Astrocyte of the spinal cord (primary cell): ENCODE measurements at places on chromosomes 1 and 21.

DNA sequence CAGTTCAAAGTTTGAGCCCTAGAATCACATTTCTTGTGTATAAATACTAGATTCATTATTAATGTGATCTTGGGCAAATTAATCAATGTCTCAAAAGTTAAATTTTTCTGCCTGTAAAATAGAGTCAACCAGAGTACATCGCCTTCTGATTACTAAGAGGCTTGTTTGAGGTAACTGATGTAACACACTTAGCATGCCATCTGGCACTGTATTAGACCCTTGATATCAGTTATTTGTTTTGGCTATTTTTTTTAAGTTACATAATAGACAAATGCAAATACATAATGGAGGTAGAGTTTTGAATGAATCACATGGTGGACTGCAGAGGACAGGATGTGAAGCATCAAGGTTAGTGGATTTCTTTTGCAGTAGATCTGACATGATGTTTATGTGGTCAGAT lies 298.4 kb downstream of the ADGRL2 start:
- DNase-seq, result no peak

GRCh38 chr1:242522996-242523718 lies 1.3 kb downstream of the PLD5 start:
- DNase-seq, result no peak

DNA sequence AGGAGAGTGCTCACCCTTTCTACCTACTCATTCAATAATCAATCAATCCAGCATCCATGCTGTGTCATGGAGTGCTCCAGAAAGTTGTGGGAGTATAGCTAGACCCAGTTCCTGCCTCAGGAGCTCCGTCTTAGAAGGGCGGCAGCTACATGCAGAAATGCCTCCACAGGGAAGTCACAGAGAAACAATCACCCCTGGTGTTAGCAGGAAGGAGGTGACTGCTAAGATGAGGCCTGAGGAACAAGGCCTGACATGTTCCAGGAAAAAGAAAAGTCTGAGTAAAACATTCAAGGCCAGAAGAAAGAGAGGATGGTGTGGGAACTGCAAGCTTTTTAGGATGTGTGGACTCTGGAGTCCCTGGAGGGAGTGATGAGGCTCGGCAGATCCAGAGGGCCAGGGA lies 142.5 kb upstream of the MAGI3 start:
- DNase-seq, result no peak

DNA sequence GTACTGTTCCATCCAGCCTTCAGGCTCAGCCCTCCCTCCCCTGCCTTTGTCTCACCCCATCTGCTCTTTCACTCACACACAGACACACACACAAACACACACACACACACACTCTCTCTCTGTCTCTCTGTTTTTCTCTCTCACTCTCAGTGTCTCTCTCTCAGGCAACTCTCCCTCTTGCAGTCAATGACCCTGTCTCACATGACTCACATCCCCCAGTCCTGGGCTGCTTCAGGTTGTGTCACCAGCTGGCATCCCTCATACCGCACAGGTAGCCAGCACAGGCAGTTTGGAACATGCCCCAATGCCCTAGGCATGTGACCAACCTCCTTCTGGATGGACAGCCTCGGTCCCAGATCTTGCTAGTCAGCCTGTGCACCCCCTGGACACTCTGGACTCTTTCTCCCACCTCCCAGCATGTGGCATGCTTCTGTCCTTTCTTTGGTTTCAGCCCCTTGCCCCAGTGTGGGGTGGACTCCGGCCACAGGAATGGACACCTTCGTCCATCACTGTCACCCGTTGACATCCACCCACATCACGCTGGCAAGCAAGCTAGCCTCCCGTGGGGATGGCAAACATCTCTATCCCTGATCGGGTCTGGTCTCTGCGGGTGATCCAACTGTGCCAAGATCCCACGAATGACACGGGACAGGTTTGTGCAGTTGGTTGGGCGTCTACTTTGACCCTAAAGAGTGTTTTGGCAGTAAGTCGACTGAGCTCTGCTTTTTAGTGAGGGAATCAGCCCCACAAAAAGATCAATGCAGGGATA lies 23.4 kb upstream of the FCGR2A start:
- DNase-seq, result no peak

DNA sequence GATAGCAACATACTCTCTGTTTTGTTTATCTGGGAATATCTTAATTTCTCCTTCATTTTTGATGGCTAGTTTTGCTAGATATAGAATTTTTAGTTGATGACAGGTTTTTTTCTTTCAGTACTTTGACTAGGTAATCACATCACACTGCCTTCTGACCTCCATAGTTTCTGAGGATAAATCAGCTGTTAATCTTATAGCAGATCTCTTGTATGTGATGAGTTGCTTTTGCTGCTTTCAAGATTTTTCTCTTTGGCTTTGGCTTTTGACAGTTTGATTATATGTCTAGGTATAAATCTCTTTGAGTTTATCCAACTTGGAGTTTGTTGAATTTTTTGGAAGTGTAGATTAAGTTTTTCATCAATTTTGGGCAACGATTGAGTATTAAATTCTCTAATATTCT lies 142.6 kb downstream of the ZNF644 start:
- peak; percentile 8 for DNase-seq

GRCh38 chr21:39232861-39233291 lies 49.6 kb upstream of the PSMG1 start:
- DNase-seq, result peak; percentile 10

DNA sequence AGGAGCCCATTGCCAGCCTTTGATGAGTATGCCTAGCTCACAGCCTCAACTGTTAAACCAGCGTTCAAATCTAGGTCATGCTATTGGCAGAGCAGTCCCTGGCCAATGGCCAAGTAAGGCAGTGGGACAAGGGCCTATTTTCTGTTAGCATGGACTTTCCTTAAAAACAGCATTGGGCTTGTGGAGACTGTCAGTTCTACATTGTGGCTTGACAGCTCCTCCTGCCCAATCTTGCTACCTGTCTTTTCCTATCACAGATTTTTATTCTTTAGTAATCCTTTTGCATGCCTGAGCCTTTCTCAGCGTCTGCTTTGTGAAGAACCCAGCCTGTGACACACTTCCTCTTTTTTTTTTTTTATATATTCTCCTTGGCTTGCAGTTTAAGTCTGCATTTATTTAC lies 56.4 kb downstream of the DIP2A start:
- DNase-seq, result peak; percentile 29

GRCh38 chr1:54354899-54355298 lies 51.3 kb downstream of the SSBP3 start:
- no peak for DNase-seq

- DNase-seq, result no peak
Measured at GRCh38 chr1:98791498-98791897, 130.0 kb downstream of the SNX7 start.

GRCh38 chr1:226498640-226499008 lies 49.9 kb upstream of the STUM start:
- no peak for DNase-seq

- DNase-seq, result no peak
Measured at GRCh38 chr1:230487773-230488428, 61.8 kb upstream of the PGBD5 start.

DNA sequence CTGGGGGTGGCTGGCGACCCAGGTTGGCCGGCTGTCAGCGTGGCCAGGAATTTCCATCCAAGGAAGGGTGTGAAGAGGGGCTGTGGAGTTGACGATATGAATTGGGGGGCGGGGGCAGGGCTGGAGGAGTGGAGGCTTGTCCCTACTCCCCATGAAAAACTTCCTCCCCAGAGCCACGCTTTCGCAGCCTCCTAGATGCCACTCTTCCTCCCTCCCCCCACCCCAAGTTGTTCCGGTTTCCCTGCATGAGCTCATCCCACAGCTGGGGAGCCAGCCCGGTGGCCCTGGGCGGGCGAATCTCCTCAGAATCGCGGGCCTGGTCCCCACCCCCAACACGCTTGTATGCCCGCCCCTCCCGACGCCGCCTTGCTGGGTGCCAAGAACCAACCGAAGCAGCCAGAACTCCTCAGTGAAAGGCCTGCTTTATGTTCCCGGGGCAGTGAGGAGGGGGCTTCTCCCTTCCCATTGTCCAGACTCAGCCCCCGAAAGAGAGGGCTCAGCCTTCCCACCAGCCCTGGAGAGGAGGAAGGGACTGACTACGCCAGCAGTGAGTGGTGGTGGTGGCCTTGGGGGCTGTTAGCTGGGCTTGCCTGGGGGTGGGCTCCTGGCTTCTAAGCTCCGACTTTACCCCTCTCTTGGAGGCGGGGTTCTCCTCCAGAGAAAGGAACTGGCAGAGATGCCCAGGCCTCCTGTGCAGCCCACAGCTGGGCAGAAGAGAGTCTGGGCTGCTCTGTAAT lies 1.8 kb upstream of the CSMD2 start:
- DNase-seq, result peak; percentile 17

- no peak for DNase-seq
Measured at GRCh38 chr1:200974711-200975110, 48.8 kb downstream of the KIF21B start.

DNA sequence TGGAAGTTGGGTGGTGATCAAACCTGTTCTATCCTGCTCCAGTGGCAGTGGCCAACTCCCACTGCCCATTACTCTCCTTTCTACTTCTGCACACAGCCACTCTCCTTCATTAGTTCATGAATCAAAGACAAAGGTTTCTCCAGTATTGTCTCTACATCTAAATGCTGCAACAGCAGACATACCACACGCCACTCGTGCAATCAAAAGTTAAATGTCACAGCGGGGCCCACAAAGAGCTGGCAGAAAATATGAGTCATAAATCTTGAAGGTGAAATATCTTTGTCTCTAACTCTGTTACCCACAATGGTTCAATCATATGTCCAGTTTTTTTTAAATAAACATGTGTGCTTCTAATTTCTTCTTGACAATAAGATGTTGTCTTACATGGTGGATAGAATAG lies 13.3 kb downstream of the APCS start:
- no peak for DNase-seq

DNA sequence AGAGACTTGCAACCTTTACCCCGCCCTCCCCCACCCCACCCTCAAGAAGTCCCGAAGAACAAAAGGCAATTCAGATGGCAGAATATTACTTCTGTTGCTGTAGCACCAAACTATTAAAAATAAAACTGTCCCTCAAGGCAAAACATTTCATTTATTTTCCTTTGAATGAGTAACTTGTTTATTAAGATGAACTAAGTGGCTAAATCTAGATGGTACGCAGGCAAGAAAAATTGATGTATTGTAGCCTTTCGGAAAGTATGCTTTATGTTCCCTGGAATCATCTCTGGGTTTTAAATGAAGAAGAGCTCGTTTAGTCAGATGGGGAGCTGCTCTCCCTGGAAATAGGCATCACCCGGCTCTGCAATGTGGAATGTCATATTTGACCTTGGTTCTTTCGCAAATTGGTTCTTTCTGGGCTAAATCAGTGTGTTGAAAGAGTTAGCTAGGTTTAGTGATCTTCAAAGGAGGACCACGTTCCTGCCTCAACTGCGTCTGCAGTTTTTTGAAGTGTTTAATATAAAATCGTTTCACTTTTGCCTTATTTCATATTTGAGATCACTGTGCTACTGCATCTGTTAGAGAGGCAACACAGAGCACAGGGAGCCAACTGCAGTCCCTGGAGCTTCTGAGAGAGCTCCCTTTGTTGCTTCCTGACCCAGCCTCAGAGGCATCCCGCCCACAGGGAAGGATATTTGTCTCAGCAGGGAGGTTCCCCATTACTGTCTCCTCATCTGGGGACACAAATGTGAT lies 61.8 kb downstream of the KIF26B start:
- DNase-seq, result no peak

GRCh38 chr1:76949503-76949902 lies 82.2 kb downstream of the ST6GALNAC5 start:
- DNase-seq, result peak; percentile 8

DNA sequence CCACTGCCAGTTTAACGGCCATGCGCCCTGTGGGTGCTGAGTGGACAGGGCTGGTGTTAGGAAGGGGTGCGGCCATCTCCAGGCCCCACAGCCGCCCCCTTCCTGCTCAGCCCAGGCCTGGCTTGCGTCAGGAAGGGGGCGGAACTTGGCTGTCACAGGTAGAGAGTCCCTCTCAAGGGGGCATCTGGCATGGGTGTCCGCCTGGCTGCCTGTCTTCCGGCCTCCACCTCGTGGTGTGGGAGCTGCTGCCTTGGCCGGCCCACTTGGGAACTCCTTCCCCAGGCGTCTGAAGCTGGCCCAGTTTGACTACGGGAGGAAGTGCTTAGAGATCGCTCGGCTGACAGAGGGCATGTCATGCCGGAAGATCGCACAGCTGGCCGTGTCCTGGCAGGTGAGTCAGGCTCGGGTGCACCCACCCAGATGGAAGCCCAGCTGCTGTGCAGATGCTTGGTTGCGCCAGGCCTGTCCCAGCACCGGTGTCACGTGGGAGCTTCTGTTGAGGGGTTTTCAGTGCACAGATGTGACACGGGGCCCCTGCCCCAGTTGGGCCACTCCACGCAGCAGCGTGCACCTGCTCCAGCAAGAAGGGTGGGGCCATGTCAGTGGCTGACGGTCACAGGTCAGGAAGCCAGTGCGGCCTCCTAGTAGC lies 9.1 kb upstream of the ATAD3B start:
- no peak for DNase-seq
